Chondrocyte (in vitro differentiated cells): ENCODE measurements at places on chromosomes 1 and 21.

GRCh38 chr1:64499966-64500365 lies 30.0 kb downstream of the CACHD1 start:
- H3K36me3 ChIP-seq, result no peaks in the 10 kb centered on the region
- H3K27me3 ChIP-seq, result no peaks in the 10 kb centered on the region
- DNase-seq, result no peak
- no peak overlapping the region for H3K27ac ChIP-seq

DNA sequence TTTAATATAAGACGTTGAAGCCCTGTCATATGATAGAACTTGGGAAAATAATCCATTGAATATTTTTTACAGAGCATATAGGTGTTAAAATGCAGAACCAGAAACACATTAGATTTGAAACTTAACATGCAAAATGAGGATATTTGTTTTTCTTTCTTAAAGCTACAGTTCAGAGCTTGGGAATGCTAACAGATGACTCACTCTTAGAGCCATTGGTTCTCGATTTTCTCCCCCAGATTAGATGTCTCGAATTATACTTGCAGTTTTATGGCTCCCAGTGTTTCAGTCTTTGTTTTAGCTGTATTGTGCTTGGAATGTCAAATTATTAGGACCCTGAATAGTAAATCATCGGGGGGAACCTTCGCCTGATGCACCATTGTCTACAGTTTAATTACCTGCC lies 575.7 kb upstream of the ZP4 start:
- peaks cover 3% of the 10 kb centered on the region for H3K36me3 ChIP-seq
- DNase-seq, result no peak
- H3K4me3 ChIP-seq, result no peak overlapping the region
- H3K27me3 ChIP-seq, result no peaks in the 10 kb centered on the region

- no peak overlapping the region for H3K27ac ChIP-seq
- DNase-seq, result no peak
- peaks cover 9% of the 10 kb centered on the region for H3K4me1 ChIP-seq
- H3K4me3 ChIP-seq, result no peak overlapping the region
- H3K27me3 ChIP-seq, result no peaks in the 10 kb centered on the region
- H3K36me3 ChIP-seq, result peaks cover 23% of the 10 kb centered on the region
Measured at GRCh38 chr1:226882631-226883409, 12.4 kb downstream of the PSEN2 start.

- peaks cover 33% of the 10 kb centered on the region for H3K4me1 ChIP-seq
- H3K27me3 ChIP-seq, result no peaks in the 10 kb centered on the region
- no peak for DNase-seq
- H3K27ac ChIP-seq, result peak overlapping the region; percentile 96
- H3K4me3 ChIP-seq, result no peak overlapping the region
Measured at GRCh38 chr1:75765697-75766355, 20.2 kb upstream of the RABGGTB start.

GRCh38 chr1:2861988-2862813 lies 60.7 kb upstream of the TTC34 start:
- H3K4me1 ChIP-seq, result no peaks in the 10 kb centered on the region
- no peak overlapping the region for H3K4me3 ChIP-seq
- peak; percentile 79 for DNase-seq
- no peaks in the 10 kb centered on the region for H3K27me3 ChIP-seq
- no peaks in the 10 kb centered on the region for H3K36me3 ChIP-seq
- H3K27ac ChIP-seq, result no peak overlapping the region

- H3K36me3 ChIP-seq, result no peaks in the 10 kb centered on the region
- H3K4me1 ChIP-seq, result peaks cover 28% of the 10 kb centered on the region
- H3K27ac ChIP-seq, result peak overlapping the region; percentile 20
- DNase-seq, result no peak
- no peaks in the 10 kb centered on the region for H3K27me3 ChIP-seq
Measured at GRCh38 chr1:172993640-172994039, 57.1 kb downstream of the TNFSF18 start.

GRCh38 chr1:64866689-64867088 lies 99.7 kb downstream of the JAK1 start:
- DNase-seq, result no peak
- H3K4me1 ChIP-seq, result peaks cover 3% of the 10 kb centered on the region
- H3K27me3 ChIP-seq, result no peaks in the 10 kb centered on the region
- H3K27ac ChIP-seq, result no peak overlapping the region
- H3K36me3 ChIP-seq, result peaks cover 28% of the 10 kb centered on the region

DNA sequence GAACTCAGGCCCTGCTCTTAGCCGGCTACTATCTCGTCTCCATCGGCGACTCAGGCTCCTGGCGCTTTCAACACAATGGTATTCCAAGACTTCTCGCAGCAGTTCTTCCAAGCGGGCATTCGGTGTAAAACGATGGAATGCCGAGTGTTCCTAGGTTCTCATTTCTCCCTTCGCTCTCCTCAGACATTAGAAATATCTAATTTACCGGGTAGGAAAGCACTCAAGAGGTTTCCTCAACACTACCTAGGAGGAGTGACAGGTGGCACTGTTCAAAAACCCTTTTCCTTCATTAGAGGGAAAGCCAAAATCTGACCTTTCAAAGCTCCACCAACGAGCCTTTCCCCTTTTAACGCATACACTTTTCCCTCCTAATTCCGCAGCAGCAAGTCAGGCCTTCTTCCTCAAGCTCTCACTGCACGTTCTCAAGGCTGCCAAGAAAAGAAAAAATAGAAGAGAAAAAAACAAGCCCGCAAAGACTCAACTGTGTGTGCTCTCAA lies 601 bp downstream of the UBE2G2 start:
- DNase-seq, result no peak
- peak overlapping the region; percentile 94 for H3K4me3 ChIP-seq
- H3K4me1 ChIP-seq, result peaks cover 32% of the 10 kb centered on the region
- H3K27me3 ChIP-seq, result no peaks in the 10 kb centered on the region
- peak overlapping the region; percentile 93 for H3K27ac ChIP-seq

DNA sequence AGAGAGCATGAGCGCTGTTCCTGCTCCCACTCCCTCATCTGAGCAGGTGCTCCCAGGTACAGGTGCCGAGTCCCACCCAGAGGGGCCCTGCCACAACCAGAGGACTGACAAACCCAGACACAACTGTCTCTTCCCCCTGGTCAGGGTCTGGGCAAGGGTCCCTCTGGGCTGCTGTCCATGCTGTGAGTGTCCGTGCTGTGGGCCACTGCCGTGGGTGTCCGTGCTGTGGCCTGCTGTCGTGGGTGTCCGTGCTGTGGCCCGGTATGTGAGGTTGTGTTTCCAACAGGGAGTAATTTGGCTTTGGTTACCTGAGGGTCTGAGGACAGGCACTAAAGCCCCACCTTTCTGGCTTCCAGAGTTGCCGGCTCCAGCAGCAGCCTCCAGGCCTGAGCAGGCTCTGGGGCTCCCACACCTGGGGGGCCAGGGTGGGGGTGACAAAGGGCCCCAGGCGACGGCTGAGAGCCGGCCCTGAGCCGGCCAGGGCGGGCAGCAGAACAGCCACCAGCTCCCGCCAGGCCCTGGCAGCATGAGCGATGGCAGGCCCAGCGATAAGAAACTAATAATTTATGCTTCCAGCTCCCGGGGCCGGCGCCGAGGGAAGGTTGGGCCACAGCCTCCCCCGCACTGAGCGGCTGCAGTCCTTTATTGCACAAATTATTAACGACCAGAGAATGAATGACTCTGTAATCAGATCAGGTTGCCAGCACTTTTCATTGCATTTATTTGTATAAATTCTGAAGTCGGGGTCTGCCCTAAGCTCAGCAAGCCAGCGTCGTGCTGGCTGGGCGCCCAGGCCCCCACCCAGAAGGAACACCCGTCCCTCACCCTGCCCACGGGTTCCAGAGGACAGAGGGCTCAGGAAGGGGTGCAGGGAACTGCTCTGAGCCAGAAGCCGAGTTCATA lies 7.3 kb upstream of the SAMD11 start:
- no peak for DNase-seq
- peaks cover 10% of the 10 kb centered on the region for H3K4me1 ChIP-seq
- no peaks in the 10 kb centered on the region for H3K36me3 ChIP-seq
- peaks cover 40% of the 10 kb centered on the region for H3K27me3 ChIP-seq
- H3K4me3 ChIP-seq, result no peak overlapping the region
- H3K27ac ChIP-seq, result no peak overlapping the region

- peaks cover 11% of the 10 kb centered on the region for H3K27me3 ChIP-seq
- no peak overlapping the region for H3K4me3 ChIP-seq
- no peak overlapping the region for H3K27ac ChIP-seq
- no peaks in the 10 kb centered on the region for H3K36me3 ChIP-seq
Measured at GRCh38 chr1:25210728-25211127, 21.6 kb downstream of the SYF2 start.

GRCh38 chr1:174819596-174819995 lies 180.2 kb upstream of the CACYBP start:
- H3K27ac ChIP-seq, result no peak overlapping the region
- H3K27me3 ChIP-seq, result no peaks in the 10 kb centered on the region
- H3K36me3 ChIP-seq, result no peaks in the 10 kb centered on the region
- DNase-seq, result no peak
- H3K4me3 ChIP-seq, result no peak overlapping the region

DNA sequence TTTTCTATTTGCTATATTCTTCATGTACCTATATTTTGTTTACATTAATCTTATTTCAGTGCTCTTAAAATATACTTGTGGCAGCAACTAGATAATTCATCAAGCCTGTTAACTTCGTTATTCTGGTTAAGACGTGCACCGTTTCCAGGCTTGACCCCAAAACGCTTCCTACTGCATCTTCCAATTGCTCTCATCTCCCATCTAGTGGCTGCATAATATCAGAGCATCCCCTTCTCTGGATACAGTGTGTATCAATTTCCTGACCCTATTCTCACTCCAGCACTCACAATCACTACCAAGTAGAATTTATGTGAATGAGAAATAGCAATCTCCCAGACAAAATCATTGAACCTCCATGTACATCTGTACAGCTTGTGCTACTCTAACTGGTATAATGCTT lies 1280.3 kb upstream of the B3GALT2 start:
- H3K27me3 ChIP-seq, result no peaks in the 10 kb centered on the region
- H3K4me1 ChIP-seq, result no peaks in the 10 kb centered on the region
- DNase-seq, result no peak
- no peak overlapping the region for H3K4me3 ChIP-seq
- no peak overlapping the region for H3K27ac ChIP-seq

DNA sequence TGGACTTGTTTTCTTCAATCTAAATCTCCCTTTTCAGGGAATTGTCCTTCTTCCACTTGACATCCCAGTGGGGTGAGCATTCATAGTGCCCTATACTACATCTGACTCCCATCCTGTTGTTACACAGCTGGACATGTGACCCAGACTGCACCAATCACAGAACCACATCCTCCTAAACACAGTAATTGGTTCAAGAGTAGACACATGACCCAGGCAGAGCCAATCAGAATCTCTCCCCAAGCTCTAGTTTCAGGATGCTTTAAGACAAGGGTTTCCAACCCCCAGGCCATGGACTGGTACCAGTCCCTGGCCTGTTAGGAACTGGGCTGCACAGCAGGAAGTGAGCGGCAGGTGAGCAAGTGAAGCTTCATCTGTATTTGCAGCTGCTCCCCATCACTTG lies 5.6 kb upstream of the DDOST start:
- peaks cover 11% of the 10 kb centered on the region for H3K4me1 ChIP-seq
- no peaks in the 10 kb centered on the region for H3K36me3 ChIP-seq
- H3K27me3 ChIP-seq, result no peaks in the 10 kb centered on the region
- no peak overlapping the region for H3K27ac ChIP-seq

DNA sequence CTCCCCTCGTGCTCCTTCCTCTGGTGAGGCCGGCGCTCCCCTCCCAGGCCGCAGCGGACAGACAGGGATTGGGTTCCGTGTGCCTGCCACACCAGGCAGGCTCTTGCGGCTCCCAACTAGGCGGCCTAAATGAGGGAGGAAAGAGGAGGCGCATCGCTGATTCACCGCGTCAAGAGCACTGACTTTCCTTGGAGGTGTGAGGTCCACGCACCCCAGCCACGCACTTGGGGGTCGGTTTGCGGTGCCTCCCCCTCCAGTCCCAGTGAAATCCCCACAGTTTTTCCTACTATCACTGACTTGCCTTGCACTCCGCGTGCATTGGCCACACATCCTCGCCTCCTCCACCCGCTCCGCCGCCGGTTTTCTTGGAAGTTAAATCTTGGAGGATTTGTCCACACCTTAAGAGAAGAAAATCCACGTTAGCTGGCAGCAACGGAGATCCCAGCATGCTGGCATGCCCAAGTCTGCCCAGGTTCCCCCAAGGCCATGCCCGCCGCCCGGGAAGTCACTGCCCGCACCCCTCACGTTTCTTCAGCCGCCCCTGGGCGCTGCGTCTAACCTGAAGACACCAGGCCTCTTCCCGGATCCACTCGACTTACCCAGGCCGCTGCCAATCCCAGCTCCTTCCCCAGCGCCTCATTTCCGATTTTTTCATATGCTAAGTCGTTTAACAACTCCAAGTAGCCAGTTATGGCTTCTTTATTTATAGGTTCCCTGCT lies 1.1 kb upstream of the FOXD3 start:
- H3K36me3 ChIP-seq, result peaks cover 11% of the 10 kb centered on the region
- H3K4me3 ChIP-seq, result no peak overlapping the region
- peaks cover 24% of the 10 kb centered on the region for H3K4me1 ChIP-seq
- H3K27ac ChIP-seq, result no peak overlapping the region
- no peak for DNase-seq

DNA sequence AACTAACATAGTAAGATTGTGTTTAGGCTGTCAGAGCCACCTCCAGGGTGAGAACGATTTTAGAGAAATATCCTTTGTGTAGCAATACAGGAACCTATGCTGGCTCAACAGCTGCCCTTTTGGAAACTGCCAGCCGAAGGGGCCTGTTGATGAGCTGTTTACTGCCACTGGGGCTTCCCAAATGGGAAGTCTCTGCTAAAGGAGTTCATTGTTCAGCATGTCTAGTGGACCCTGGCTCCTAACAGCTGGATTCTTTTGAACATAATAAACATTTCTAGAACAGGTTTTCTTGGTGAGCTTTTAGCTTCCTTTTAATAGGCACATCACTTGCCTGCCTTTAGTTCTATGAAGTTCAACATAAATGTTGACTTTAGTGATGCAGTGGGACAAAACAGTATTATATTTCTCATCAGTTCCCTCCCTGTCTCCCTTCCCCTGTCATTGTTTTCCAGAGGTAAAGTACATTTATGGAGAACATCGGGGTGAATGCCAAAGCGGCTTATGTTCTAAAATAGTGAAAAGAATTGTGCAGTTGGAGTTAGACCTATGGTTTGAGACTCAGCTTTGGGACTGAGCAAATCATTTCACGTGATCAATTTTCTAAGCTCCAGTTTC lies 57.4 kb downstream of the UCK2 start:
- H3K4me3 ChIP-seq, result no peak overlapping the region
- no peak for DNase-seq
- no peaks in the 10 kb centered on the region for H3K36me3 ChIP-seq
- peak overlapping the region; percentile 54 for H3K27ac ChIP-seq

GRCh38 chr1:93081716-93082115 lies 2.6 kb downstream of the MTF2 start:
- no peaks in the 10 kb centered on the region for H3K27me3 ChIP-seq
- peaks cover 6% of the 10 kb centered on the region for H3K36me3 ChIP-seq
- peak overlapping the region; percentile 100 for H3K4me3 ChIP-seq

DNA sequence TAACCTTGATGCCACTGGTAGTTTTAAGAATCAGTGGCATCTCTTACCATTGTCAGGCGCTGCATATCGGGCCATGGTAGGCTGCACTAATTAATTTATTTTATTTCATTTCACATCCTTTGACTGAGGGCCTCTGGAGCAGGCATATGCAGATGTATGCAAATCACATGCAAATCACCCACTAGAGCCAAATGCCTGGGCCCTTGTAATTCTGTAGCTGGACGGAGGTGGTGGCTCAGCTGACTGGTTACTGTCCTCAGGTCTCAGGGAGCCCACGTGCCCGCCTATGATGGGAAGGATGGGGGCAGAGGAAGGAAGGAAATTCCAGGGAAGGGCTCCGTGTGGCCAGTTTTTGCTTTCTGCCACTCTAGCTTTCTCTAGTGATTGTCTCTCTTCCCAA lies 122.7 kb downstream of the IGSF21 start:
- H3K4me1 ChIP-seq, result no peaks in the 10 kb centered on the region
- H3K36me3 ChIP-seq, result no peaks in the 10 kb centered on the region
- no peak overlapping the region for H3K4me3 ChIP-seq
- no peak overlapping the region for H3K27ac ChIP-seq

- DNase-seq, result peak; percentile 27
- no peaks in the 10 kb centered on the region for H3K4me1 ChIP-seq
- peaks cover 16% of the 10 kb centered on the region for H3K27me3 ChIP-seq
- no peak overlapping the region for H3K4me3 ChIP-seq
- no peak overlapping the region for H3K27ac ChIP-seq
Measured at GRCh38 chr1:10908266-10908665, 104.2 kb upstream of the TARDBP start.
